ENCODE measurements at places on chromosomes 5 and 9. TPM values are rescaled to one million over a fixed set of nuclear protein-coding genes. Genes with fewer than 3 reads are reported as not detected.

C5orf52 gene
- total RNA-seq: not detected

RICTOR gene
- 28.8 TPM for total RNA-seq

ANGPTL2 gene
- 12.4 TPM for total RNA-seq

TTC39B gene
- total RNA-seq: 62.8 TPM

CHSY3 gene
- 0.37 TPM for total RNA-seq

IL5 gene
- not detected for total RNA-seq

DIRAS2 gene
- total RNA-seq: 0.14 TPM

RLN2 gene
- not detected for total RNA-seq

- no peaks in the 10 kb centered on the region for H3K27me3 ChIP-seq
- DNase-seq: no peak
- no peak overlapping the region for H3K27ac ChIP-seq
- no peak overlapping the region for H3K4me3 ChIP-seq
- H3K36me3 ChIP-seq: no peaks in the 10 kb centered on the region
Observed at GRCh38 chr5:160507221-160507721, 85.6 kb downstream of the PTTG1 start.

GRCh38 chr5:65262649-65263059, 219.1 kb downstream of the ADAMTS6 start:
- H3K27me3 ChIP-seq: no peaks in the 10 kb centered on the region
- no peaks in the 10 kb centered on the region for H3K36me3 ChIP-seq
- no peak for DNase-seq
- H3K27ac ChIP-seq: no peak overlapping the region
- H3K4me3 ChIP-seq: no peak overlapping the region

GRCh38 chr5:154112255-154112654, 73.5 kb downstream of the MFAP3 start:
- no peaks in the 10 kb centered on the region for H3K4me1 ChIP-seq
- H3K27me3 ChIP-seq: no peaks in the 10 kb centered on the region
- H3K36me3 ChIP-seq: no peaks in the 10 kb centered on the region
- DNase-seq: no peak
- no peak overlapping the region for H3K4me3 ChIP-seq
- H3K27ac ChIP-seq: no peak overlapping the region

DNA sequence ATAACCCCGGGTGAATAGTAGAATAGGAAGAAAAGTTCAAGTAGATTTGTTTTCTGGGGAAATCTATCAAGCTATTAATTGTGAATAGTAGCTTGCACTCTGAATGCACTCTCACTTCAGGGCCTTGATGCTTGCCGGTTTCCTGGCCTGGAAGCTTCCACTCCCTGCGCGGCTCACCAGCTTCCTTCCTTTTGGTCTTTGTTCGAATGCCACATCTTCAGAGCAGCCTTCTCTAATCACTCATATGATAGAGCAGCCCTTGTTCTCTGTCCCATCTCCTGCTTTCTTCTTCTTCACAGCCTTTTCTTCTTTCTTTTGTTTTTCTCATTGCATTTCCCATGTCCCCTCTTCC, 146.7 kb downstream of the MAST4 start:
- H3K4me3 ChIP-seq: no peak overlapping the region
- H3K27ac ChIP-seq: no peak overlapping the region
- H3K27me3 ChIP-seq: peaks cover 5% of the 10 kb centered on the region
- peaks cover 15% of the 10 kb centered on the region for H3K4me1 ChIP-seq

DNA sequence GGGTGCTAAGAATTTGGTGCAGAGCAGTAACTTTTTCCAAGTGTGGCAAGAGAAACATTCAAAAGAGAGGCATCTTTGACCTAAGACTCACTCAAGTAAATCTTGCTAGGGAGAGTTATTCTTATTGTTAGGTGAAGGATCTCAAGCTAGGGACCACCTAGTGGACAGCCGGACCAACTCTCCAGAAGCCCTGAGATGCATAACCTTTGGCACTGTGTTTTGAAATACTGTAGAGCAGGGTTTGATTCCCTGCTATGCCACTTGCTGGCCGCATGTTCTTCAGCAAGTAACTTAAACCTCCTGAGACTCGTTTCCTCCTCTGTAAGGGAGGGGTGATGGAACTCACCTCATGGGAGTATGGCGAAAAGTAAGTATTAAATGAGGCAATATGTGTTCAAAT, 336.1 kb upstream of the ADAMTSL1 start:
- H3K36me3 ChIP-seq: no peaks in the 10 kb centered on the region
- no peak overlapping the region for H3K4me3 ChIP-seq
- H3K4me1 ChIP-seq: no peaks in the 10 kb centered on the region
- no peak overlapping the region for H3K27ac ChIP-seq

- no peak overlapping the region for H3K27ac ChIP-seq
- DNase-seq: no peak
- no peaks in the 10 kb centered on the region for H3K4me1 ChIP-seq
- no peaks in the 10 kb centered on the region for H3K27me3 ChIP-seq
- no peaks in the 10 kb centered on the region for H3K36me3 ChIP-seq
Observed at GRCh38 chr9:134833294-134833880, 47.2 kb upstream of the FCN2 start.

- H3K27me3 ChIP-seq: no peaks in the 10 kb centered on the region
- peak overlapping the region; percentile 20 for H3K27ac ChIP-seq
- H3K4me3 ChIP-seq: no peak overlapping the region
- DNase-seq: no peak
Observed at GRCh38 chr5:173926359-173926758, 38.2 kb downstream of the CPEB4 start.

DNA sequence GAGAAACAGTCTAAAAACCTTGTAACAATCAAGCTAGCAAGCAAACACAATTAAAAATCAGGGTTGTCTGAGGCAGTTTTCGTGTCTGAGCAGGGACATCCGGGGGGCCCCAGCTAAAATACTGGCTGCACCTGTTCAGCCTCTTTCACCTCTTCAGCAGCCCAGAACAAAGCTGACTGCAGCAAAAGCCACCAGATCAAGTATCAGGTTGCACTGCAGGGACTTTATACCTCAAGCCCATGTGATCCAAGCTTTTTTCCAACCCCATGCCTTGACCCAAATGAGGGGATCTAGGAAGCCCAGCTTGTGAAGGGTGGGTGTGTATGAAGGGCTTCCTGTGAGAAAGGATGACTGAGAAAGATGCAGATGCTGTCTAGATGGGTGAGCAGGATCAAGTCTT, 133.4 kb downstream of the SEMA6A start:
- no peak overlapping the region for H3K27ac ChIP-seq
- H3K27me3 ChIP-seq: no peaks in the 10 kb centered on the region
- peaks cover 6% of the 10 kb centered on the region for H3K4me1 ChIP-seq
- no peak for DNase-seq
- no peak overlapping the region for H3K4me3 ChIP-seq

- H3K27ac ChIP-seq: no peak overlapping the region
- H3K27me3 ChIP-seq: no peaks in the 10 kb centered on the region
- no peaks in the 10 kb centered on the region for H3K36me3 ChIP-seq
- peak; percentile 12 for DNase-seq
- no peak overlapping the region for H3K4me3 ChIP-seq
Observed at GRCh38 chr5:143870871-143871632, 59.1 kb downstream of the HMHB1 start.

DNA sequence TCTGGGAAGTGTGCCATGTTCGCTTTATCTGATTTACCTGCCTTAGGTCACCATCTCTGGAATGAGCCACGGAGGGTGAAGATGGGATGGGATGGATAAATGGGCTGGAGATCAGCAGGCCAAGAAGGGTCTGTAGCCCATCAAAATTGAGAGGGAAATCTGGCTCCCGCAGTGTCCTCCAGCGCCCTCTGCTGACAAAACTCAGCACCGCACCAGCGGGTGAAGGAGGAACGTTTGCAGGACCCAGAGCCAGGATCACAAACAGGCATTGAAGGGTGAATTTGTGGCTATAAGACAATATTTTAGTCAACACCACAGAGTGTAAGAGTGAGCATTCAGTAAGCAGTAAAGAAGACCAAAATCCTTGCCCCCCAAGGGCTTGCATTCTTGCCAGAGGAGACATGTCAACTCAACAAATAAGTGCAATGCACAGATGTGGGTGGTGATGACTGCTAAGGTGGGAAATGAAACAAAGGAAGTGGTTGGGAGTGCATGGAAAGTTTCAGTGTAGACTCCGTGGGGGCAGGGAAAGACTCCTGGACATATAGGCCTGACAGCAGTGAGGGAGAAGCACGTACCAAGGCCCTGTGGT, 124.4 kb downstream of the TENT4A start:
- DNase-seq: peak; percentile 16
- H3K36me3 ChIP-seq: no peaks in the 10 kb centered on the region
- no peaks in the 10 kb centered on the region for H3K4me1 ChIP-seq
- no peak overlapping the region for H3K4me3 ChIP-seq

DNA sequence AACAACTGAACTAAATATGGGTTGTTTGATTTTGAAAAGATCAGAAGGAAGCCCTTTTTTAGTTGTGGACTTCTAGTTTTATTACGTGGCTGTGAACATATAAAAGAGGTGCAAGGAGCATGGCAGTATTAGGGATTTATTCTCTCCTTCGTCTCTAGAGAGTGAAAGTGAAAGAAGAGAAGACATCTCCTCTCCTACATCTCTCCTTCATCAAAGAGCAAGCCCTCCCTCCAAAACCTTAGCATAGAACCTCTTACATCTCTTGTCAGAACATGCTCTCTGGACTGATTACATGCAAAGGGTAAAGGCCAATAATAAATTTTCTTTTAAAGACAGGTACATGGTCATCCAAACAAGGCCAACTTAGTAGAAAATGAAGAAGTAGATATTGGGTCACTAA, 184.3 kb upstream of the IRX1 start:
- no peaks in the 10 kb centered on the region for H3K36me3 ChIP-seq
- no peak overlapping the region for H3K27ac ChIP-seq
- no peaks in the 10 kb centered on the region for H3K27me3 ChIP-seq
